Liver (tissue), 10 donors: ENCODE measurements at places on chromosomes 13 and 19. TPM values are rescaled to one million over a fixed set of nuclear protein-coding genes. Genes with fewer than 3 reads are reported as not detected.

Gene ATP4B
- total RNA-seq, result not detected

DNA sequence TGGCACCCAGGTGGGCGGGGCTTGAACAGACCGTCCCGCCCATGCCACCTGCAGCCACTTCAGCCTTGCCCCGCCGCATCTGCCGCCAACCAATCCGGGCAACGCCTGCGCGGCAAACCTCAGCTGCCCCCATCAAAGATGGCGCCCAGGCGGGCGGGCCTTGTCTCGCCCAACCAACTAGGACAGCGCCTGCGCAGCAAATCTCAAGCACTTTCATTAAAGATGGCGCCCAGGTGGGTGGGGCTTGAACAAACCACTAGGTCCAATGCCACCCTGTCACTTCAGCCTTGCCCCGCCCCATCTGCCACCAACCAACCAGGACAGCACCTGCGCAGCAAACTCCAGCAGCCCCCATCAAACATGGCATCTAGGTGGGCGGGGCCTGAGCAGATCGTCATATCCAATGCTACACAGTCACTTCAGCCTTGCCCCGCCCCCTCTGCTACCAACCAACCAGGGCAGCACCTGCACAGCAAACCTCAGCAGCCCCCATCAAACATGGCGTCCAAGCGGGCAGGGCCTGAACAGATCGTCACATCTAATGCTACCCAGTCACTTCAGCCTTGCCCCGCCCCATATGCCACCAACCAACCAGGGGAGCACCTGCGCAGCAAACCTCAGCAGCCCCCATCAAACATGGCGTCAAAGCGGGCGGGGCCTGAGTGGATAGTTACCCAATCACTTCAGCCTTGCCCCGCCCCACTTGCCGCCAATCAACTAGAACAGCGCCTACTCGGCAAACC, 1.4 kb downstream of the PEG3 start:
- DNase-seq, result peak; percentile 83
- H3K4me1 ChIP-seq, result peaks cover 20% of the 10 kb centered on the region
- H3K27me3 ChIP-seq, result no peaks in the 10 kb centered on the region
- no peak overlapping the region for H3K4me3 ChIP-seq
- H3K27ac ChIP-seq, result peak overlapping the region; percentile 91

Gene FFAR2
- 0.67 TPM for total RNA-seq

DNA sequence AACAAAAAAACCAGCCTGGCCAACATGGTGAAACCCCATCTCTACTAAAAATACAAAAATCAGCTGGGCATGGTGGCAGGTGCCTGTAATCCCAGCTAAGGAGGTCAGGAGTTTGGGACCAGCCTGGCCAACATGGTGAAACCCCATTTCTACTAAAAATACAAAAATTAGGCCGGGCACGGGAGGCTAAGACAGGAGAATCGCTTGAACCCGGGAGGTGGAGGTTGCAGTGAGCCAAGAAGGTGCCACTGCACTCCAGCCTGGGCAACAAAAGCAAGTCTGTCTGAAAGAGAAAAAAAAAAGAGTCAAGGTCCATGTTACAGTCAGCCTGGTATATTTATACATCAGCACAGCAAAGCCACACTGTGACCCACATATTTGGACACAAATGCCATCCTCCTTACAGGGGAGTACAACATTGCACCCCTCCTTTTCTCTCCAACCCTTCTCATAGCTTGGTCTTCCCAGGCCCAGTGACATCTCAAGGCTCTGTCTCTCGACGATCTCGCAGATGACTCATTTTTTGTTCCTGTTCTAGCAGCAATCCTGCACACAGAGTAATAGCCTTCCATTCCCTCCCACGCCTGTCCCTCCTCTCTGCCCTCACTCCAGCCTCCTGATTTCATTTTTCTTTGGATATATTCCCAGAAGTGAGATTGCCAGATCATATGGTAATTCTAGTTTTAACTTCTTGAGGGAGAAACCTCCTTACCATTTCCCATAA, 21.0 kb upstream of the DPP9 start:
- no peak overlapping the region for H3K27ac ChIP-seq
- H3K4me3 ChIP-seq, result no peak overlapping the region
- H3K27me3 ChIP-seq, result no peaks in the 10 kb centered on the region
- no peaks in the 10 kb centered on the region for H3K36me3 ChIP-seq
- no peak for DNase-seq

Gene TMPRSS9
- 24.8 TPM for total RNA-seq

- H3K36me3 ChIP-seq, result peaks cover 9% of the 10 kb centered on the region
- H3K4me3 ChIP-seq, result no peak overlapping the region
- H3K27me3 ChIP-seq, result no peaks in the 10 kb centered on the region
- DNase-seq, result no peak
Observed at GRCh38 chr19:38699647-38700349, 44.5 kb downstream of the CAPN12 start.

DNA sequence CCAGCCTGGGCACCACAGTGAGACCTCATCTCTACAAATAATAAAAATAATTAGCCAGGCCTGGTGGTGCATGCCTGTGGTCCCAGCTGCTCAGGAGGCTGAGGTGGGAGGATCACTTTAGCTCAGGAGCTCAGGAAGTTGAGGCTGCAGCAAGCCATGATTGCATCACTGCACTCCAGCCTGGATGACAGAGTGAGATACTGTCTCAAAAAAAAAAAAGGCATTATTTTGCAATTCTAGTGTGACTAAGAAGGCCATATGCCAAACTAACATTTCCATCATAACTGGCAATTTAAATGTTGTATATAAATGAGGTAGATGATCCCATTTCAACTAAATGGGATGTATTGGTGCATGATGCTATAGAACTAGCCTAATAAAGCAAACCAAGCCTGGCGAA, 632.8 kb upstream of the KLF12 start:
- no peak for DNase-seq
- no peak overlapping the region for H3K27ac ChIP-seq
- H3K36me3 ChIP-seq, result no peaks in the 10 kb centered on the region
- no peaks in the 10 kb centered on the region for H3K4me1 ChIP-seq
- H3K27me3 ChIP-seq, result no peaks in the 10 kb centered on the region

Gene ANGPTL8
- 33.9 TPM for total RNA-seq

DNA sequence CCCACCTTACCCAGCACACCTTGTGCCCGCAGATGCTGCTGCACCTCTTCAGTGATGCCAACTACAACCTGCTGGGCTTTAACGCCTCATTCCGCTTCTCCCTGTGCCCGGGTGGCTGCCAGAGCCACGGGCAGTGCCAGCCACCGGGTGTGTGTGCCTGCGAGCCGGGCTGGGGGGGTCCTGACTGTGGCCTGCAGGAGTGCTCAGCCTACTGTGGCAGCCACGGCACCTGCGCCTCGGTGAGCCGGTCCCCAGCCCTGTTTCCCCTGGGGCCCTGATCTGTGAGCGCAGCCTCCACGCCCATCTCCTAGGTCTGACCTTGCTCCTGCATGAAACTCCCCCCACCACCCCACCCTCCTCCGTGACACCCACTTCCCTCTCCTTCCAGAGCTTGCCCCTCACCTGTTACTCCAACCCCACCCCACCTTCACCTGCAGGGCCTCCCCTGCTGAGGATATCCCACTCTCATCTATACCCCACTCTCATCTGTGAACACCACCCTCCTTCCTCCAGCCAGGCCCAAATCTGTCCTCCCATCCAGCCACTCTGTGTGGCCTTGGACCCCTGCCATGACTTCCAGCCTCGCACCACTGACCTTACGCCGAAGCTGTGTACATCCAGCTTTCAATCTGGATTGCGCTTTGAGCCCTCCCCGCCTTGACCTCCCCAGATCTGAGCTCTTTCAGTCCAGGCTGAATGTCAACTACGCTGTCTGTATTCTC, 8.7 kb downstream of the MEGF8 start:
- H3K4me1 ChIP-seq, result no peaks in the 10 kb centered on the region
- H3K4me3 ChIP-seq, result no peak overlapping the region
- no peak for DNase-seq
- H3K27ac ChIP-seq, result no peak overlapping the region
- peaks cover 2% of the 10 kb centered on the region for H3K36me3 ChIP-seq

Gene FOSB
- total RNA-seq, result 1.3 TPM

DNA sequence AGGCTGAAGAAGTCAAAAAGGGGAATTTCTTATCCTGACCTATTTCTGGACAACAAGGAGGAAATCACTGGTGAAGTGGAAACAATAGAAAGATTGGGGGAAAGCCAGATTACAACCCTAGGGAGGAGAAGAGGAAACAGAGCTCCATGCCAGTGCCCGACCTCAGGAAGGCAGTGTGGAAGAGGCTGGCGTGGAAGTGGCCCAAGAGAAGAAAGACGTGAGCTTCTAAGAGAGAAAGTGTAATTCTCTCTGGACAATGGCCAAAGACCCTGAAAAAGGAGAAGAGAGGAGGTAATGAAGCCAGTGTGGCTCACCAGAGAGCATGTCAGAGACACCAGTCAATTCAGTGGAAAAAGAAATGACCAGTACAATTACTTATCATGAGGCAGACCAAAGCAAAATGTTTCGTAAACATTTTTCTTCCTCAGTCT, 52.6 kb upstream of the URAD start:
- H3K4me3 ChIP-seq, result no peak overlapping the region
- H3K36me3 ChIP-seq, result no peaks in the 10 kb centered on the region
- DNase-seq, result no peak
- H3K27me3 ChIP-seq, result no peaks in the 10 kb centered on the region

DNA sequence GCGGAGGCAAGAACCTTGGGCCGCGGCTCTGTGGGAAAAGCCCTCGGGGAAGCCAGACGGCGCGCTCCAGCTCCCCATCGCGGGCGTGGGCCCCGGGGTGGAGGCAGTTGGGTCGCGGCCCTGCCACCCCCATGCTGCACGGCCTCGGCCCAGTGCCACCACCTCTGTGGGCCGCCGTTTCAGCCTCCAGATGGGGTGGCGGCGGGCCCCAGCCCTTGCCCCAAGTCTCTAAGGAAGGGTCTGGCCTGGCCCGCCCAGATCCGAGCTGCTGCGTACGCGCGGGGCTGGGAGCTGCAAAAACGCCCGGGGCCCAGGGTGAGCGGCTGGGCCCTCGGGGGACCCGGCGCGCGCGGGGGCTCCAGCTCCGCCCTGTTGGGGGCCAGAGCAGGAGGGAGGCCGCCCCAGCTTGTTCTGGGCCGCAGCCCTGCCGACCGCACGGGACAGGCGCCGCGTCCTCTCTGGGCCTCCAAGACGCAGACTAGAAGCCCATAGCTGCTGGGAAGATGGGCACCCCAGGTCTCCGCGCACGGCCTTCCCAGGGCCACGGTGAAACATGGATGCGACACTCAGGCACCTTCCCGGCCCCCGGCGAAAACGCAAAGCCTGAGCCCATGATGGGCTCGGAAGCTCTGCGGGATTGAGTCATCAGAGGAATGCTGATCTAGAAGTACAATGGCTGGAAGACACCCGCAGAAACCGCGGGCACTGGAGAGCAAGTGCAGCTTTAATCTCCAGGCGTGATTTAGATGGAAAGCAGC, 110.1 kb downstream of the KCTD15 start:
- H3K36me3 ChIP-seq, result no peaks in the 10 kb centered on the region
- H3K27me3 ChIP-seq, result no peaks in the 10 kb centered on the region
- DNase-seq, result no peak
- H3K4me3 ChIP-seq, result peak overlapping the region; percentile 23
- peaks cover 10% of the 10 kb centered on the region for H3K4me1 ChIP-seq
- peak overlapping the region; percentile 19 for H3K27ac ChIP-seq

Gene SPIB
- total RNA-seq, result 0.50 TPM

Gene R3HDM4
- 72.4 TPM for total RNA-seq

- peak overlapping the region; percentile 56 for H3K27ac ChIP-seq
- H3K4me1 ChIP-seq, result peaks cover 27% of the 10 kb centered on the region
- no peak for DNase-seq
- no peaks in the 10 kb centered on the region for H3K36me3 ChIP-seq
- H3K27me3 ChIP-seq, result no peaks in the 10 kb centered on the region
Observed at GRCh38 chr19:29662604-29663404, 2.5 kb upstream of the PLEKHF1 start.

DNA sequence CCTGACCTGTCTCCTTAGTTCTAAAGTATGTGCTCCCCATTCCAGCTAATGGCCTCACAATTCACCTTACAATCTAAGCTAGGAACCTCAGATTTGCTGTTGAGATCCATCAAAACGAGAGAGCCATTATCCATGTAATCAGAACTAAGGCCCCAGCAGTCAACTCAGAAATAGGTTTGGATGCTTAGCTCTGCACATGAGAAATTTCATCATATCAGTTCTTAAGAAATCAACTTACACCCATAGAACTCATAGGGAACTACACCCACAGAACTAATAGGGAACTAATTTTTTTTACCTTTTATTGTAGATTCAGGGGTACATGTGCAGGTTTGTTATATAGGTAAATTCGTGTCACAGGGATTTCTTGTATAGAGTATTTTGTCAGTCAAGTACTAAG, 28.7 kb downstream of the CYSLTR2 start:
- no peaks in the 10 kb centered on the region for H3K27me3 ChIP-seq
- H3K27ac ChIP-seq, result no peak overlapping the region
- no peak for DNase-seq
- no peaks in the 10 kb centered on the region for H3K4me1 ChIP-seq

DNA sequence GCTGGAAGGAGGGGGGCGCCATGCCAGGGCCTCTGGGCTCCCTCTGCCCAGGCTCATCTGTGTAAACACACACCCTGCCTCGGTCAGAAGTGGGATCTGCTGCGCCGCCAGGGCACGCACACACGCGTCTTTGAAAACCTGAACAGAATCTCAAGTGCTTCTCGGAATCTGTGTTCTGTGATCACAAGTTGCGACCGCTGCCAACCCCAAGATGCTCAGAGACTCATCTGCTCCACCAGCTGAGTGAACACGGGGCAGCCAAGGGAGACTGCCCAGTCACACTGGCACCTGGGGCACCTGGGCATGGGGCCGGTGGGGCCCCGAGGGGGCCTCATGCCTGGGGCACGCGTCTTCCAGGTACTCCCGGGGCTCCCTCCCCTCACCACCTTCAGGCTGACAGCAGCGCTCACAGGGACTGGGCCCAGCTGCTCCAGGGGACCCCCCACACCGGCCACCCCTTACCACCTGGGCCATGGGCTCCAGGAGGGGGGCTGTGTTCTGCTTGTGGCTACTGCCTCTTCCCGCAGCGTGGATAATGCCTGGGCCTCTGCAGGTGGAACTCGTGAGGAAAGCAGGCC, 59.0 kb downstream of the KLF2 start:
- no peaks in the 10 kb centered on the region for H3K4me1 ChIP-seq
- no peak for DNase-seq
- no peak overlapping the region for H3K27ac ChIP-seq
- no peak overlapping the region for H3K4me3 ChIP-seq
- no peaks in the 10 kb centered on the region for H3K27me3 ChIP-seq
- H3K36me3 ChIP-seq, result peaks cover 8% of the 10 kb centered on the region

- no peak overlapping the region for H3K27ac ChIP-seq
- no peaks in the 10 kb centered on the region for H3K4me1 ChIP-seq
- no peaks in the 10 kb centered on the region for H3K27me3 ChIP-seq
- DNase-seq, result no peak
- H3K4me3 ChIP-seq, result no peak overlapping the region
Observed at GRCh38 chr13:60114499-60115028, 49.2 kb downstream of the DIAPH3 start.
